PC-3 (cell line): ENCODE measurements at places on chromosomes 4 and X. TPM values are rescaled to one million over a fixed set of nuclear protein-coding genes. Genes with fewer than 3 reads are reported as not detected.

The ZNF157 gene
- total RNA-seq = 0.07 and 0.12 TPM in 2 replicates

The NAP1L5 gene
- not detected in 2 replicates for total RNA-seq

The ZNF41 gene
- 11.1 and 11.3 TPM in 2 replicates for total RNA-seq

The TEX13B gene
- total RNA-seq = not detected in 2 replicates

The MRPL1 gene
- 16.7 and 23.0 TPM in 2 replicates for total RNA-seq
